ENCODE measurements at places on chromosomes 2 and 18. TPM values are rescaled to one million over a fixed set of nuclear protein-coding genes. Genes with fewer than 3 reads are reported as not detected.

PLCD4 gene
- 0.79 TPM for total RNA-seq

WNT6 gene
- total RNA-seq = not detected

NT5C1B gene
- total RNA-seq = not detected

SIX2 gene
- total RNA-seq = 0.14 TPM

MARCO gene
- not detected for total RNA-seq

VIT gene
- total RNA-seq = 2.2 TPM

DYSF gene
- total RNA-seq = 135 TPM

SCYGR3 gene
- not detected for total RNA-seq

ADAM23 gene
- 11.2 TPM for total RNA-seq

ESCO1 gene
- total RNA-seq = 19.0 TPM

FRZB gene
- not detected for total RNA-seq

RNF25 gene
- total RNA-seq = 24.2 TPM

XDH gene
- under 0.01 TPM for total RNA-seq

POLR1A gene
- total RNA-seq = 55.3 TPM

CEP192 gene
- total RNA-seq = 39.5 TPM

ASXL3 gene
- total RNA-seq = 0.14 TPM

NTSR2 gene
- not detected for total RNA-seq

ESPNL gene
- total RNA-seq = under 0.01 TPM

LINC00305 gene
- not detected for total RNA-seq

PDE1A gene
- 0.27 TPM for total RNA-seq

SRD5A2 gene
- under 0.01 TPM for total RNA-seq

SCYGR6 gene
- total RNA-seq = not detected

MTCL1 gene
- total RNA-seq = 27.1 TPM

IL1RL1 gene
- 159 TPM for total RNA-seq

VIL1 gene
- not detected for total RNA-seq

NXPH2 gene
- total RNA-seq = not detected

ATG4B gene
- total RNA-seq = 52.5 TPM

ABCB6 gene
- 25.8 TPM for total RNA-seq

NDC80 gene
- 45.7 TPM for total RNA-seq

CCDC88A gene
- total RNA-seq = 111 TPM

SLC35F6 gene
- 57.1 TPM for total RNA-seq

UPP2 gene
- not detected for total RNA-seq

POTEI gene
- total RNA-seq = 0.66 TPM

APCDD1 gene
- total RNA-seq = 0.53 TPM

DOCK10 gene
- total RNA-seq = 38.7 TPM

TMEM17 gene
- total RNA-seq = 1.7 TPM

FAM124B gene
- 125 TPM for total RNA-seq

ACTG2 gene
- not detected for total RNA-seq

NEUROD1 gene
- not detected for total RNA-seq

NR4A2 gene
- 0.13 TPM for total RNA-seq

ELOA2 gene
- total RNA-seq = not detected

SCYGR2 gene
- not detected for total RNA-seq

CPLX4 gene
- not detected for total RNA-seq

CTLA4 gene
- not detected for total RNA-seq

Measured in thoracic aorta endothelial cell (primary cell).